ENCODE measurements at places on chromosomes 5 and 9.

- DNase-seq, result no peak
Observed at GRCh38 chr5:72482046-72482445, 25.2 kb downstream of the ZNF366 start.

- DNase-seq, result no peak
Observed at GRCh38 chr5:170171811-170172210, 61.0 kb upstream of the C5orf58 start.

DNA sequence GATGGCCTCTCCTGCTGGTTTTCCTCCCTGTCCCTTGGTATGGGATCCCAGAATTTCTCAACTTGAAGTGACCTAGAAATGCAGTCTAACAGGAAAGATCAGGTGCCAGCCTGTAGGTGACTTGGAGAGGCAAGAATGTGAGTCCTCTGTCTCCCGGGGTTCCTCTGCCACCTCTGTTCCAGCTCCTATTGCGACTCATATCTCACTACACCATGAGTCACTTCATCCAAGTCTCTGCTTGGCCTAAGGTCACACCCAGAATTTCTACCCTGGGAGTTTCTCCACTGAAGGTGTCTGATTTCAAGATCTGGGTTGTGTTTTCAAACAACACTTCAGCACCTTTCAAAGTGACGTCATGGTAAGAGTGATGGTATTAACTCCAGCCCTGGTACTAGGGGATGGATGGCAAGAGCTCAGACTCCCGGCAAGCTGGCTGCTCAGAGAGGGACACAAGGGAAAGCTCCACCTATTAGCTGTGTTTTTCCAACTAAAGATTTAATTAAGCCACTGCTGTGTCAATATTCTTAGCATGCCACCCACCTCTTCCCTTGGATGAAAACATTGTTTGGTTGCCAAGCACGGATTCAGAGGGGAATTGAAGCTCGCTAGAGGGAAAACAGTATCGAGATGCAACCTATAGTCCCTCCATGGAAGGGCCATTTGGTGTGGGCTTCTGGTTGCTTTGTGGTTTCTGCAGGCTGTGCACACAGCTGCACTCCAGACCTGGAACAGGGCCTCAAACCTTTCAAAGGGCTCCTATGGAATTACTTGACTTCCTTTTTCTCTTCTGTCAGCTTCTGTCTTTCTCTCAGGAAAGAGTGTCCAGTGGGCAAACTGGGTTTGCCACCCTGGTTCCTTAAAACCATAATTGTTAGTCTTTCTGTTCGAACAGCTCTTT lies 205.7 kb downstream of the GAS1 start:
- no peak for DNase-seq

DNA sequence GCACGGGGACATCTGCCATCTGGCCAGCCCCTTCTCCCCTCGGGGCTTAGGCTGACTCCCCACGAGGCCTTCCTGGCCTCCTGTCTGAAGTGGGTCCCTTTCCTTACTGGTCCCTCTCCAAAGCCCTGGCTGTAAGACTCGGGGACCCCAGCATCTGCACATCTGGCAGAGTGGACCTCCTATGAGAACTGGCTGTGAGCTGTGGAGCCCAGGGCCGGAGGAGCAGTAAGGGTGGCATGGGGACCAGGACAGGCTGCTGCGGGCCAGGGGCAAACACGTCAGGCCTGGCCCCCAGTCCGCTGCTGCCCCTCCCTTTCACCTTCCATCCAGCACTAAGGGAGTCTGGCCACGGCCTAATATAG lies 33.8 kb downstream of the EXOC3 start:
- no peak for DNase-seq

DNA sequence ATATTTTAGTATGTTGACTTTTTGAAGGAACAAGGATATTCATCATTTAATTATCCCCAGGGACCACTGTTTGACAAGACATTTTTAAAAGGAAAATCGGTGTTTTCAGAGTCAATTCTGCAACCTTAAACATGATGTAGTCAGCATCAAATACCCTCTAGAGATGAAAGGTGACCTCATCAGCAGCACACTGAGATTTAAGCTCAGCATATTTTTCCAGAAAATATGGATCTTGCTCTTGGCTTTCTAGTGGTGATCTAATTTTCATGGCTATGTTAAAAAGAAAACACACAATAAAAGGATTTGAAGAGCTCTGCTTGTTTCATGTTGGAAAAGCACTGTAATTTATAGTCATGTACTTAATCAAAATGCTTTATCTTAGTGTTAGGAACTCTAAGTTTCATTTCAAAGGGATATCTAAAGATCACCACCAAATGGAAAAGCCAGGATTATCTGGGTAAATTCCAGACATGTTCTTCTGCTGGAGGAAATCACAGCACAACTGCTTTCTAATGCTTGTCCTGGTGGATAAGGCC lies 487.2 kb downstream of the ENC1 start:
- DNase-seq, result no peak

GRCh38 chr9:98333703-98334582 lies 78.5 kb upstream of the TBC1D2 start:
- DNase-seq, result peak; percentile 43

GRCh38 chr5:65809817-65810531 lies 88.0 kb downstream of the NLN start:
- DNase-seq, result peak; percentile 41

DNA sequence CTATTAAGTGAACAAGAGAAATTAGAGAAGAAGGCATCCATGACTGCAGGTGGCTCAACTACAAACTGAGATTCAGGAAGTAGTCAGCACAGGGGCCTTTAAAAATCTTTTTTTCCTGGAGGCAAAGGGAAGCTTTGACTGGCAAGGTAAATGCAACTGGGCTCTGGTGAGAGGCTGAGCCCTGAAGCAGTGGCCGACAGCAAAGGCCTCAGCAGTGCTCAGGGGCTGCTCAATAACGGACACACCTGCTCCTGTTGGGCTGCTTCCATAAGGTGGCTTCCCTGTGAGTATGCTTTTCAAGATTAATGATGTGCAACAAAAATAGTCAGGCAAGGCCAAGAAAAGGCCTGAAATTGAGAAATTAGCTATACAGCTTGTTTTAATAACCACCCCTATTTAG lies 134.2 kb upstream of the RGMB start:
- DNase-seq, result no peak

DNA sequence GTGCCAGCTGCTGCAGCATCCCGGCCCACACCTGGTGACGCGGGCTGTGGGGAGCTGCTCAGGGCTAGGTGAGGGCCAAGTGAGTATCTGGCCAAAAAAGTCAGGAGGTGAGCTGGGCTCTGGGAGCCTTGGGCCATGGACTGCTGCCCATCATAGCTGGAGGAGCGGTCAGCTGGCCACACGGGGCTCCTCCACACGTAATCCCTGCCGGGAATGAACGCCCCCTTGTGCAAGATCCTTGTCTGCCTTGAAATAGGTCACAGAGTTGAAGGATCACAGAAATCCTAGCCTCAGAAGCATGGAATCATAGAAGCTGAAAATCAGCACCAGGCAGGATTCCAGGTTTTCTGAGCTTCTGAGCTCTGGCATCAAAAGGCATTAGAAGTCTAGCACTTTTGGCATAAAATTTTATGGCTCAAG lies 16.8 kb upstream of the COL27A1 start:
- no peak for DNase-seq

Data from LNCaP clone FGC (cell line).